ENCODE measurements at places on chromosomes 13 and 19.

DNA sequence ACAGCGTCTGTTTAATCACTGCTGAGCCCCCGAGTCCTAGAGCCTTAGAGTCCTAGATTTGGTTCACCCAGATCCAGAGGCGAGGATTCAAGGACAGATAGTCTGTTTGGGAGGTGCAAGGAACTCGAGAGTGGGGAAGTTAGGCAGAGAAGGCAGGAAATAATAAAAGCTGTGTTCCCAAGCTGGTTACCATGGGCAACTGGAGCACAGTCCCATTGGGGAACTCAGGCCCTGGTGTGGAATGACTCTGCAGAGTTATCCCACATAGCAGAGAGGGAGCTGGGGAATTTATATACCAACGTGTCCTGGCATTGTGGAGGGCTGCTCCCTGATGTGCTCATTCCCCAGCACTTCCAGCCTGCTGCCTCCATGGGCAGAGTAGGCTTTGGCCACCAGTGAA, 9.7 kb downstream of the IGSF23 start:
- peak; percentile 48 for DNase-seq

DNA sequence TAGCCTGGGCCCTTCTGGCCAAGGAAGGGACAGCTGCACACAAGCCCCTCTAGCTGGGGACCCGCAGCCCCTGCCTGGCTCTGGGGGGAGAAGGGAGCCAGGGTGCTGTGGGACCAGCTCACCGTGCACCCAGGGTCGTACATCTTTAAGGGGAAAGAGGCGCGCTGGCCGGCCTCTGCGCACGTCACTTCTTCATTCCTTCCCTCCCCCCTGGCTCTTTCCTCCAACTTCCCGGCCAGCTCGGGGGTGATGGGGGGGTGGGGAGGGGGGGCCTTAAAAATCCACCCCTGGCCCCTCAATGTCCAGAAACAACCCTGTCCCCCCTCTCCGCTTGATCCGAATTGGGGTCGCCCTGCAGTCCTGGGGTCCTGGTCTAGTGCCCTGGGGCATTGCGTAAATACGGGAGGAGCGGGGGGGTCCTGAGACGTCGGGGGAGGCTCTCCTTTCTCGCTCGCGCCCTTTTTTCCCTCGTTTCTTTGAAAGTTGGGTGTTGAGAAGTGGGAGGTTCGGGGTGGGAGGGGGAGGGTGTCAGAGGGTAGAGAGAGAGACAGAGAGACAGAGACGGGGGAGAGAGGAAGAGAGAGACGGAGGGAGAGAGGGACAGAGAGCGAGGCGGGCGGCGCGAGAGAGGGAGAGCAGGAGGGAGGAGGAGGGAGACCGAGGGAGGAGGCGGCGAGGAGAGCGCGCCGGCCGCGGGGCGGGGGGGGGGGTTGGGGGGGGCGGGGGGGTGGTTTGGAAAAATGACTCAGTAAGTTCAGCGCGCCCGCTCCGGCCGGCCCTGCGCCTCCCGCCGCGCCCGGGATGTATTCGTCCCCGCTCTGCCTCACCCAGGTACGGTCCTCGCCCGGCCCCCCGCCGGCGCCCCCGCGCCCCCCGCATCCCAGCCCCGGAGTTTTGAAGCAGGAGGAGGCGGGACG, at the start of gene NFIC:
NFIC (plus strand) TSS at position 748 of the 917 bp plus-strand sequence; CDS start at position 802, 54 bp downstream.
- DNase-seq = peak; percentile 58

GRCh38 chr19:7744871-7745650, 2.3 kb downstream of the CD209 start:
- DNase-seq = peak; percentile 38

GRCh38 chr19:54191811-54192453, 824 bp downstream of the TSEN34 start:
- no peak for DNase-seq
